Endothelial cell of umbilical vein (primary cell): ENCODE measurements at places on chromosomes 1 and 21.

GRCh38 chr1:89454845-89455521 lies 69.6 kb upstream of the LRRC8B start:
- peak; percentile 58 for DNase-seq

- DNase-seq: no peak
Measured at GRCh38 chr1:4784761-4785160, 130.4 kb downstream of the AJAP1 start.

DNA sequence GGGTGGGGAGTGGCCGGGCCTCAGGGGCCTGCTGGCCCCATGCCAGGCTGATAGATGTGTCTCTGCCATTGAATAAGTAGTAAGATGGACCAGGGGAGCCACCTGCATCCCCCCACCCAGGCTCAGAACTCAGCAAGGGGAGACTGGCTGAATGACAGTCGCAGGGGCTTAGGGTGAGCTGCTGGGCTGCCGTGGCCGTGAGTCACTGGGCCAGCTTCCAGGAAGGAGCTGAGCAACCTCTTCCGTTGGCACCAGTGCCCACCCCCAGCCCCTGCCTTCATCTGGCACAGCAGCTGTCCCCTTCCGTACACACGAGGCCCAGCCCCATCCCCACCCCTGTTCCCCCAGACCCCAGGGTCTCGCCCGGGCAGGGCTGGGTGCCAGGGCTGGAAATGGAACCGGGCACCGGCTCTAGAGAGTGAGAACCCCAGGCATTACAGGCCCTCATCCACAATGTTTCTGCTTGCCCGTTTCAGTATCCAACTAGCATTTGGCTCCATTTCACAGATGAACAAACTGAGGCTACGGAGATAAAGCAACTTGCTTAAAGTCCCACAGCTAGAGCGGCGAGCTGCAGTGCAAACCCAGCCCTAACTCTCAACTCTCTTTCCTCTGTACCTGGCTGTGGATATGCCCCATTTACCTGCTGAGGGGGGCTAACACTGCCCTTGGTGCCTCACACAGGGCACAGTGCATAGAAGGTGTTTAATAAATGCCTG lies 10.2 kb downstream of the WNT4 start:
- peak; percentile 74 for DNase-seq

GRCh38 chr1:192587386-192588266 lies 12.1 kb downstream of the RGS1 start:
- peak; percentile 75 for DNase-seq

- no peak for DNase-seq
Measured at GRCh38 chr21:46165098-46165497, 9.7 kb upstream of the FTCD start.

GRCh38 chr1:195278644-195279043 lies 1329.6 kb downstream of the KCNT2 start:
- DNase-seq: no peak

DNA sequence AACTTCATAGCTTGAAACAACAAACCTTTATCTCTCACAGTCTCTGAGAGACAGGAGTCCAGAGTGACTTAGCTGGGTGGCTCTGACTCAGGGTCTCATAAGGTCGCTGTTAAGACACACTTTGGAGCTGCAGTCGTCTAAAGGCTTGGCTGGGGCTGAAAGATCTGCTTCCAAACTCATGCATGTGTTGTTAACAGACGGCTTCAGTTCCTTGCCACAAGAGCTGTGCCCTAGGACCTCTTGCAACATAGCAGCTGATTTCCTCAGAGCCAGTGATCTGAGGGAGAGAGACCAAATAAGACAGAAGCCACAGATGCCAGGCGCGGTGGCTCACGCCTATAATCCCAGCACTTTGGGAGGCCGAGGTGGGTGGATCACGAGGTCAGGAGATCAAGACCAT lies 176.8 kb downstream of the DISC1 start:
- no peak for DNase-seq

- no peak for DNase-seq
Measured at GRCh38 chr1:171794085-171794484, 12.6 kb downstream of the METTL13 start.

- peak; percentile 59 for DNase-seq
Measured at GRCh38 chr1:21295002-21295401, 4.7 kb upstream of the ECE1 start.
